Retina (tissue), 1 donor: ENCODE measurements at places on chromosomes 5 and 9.

DNA sequence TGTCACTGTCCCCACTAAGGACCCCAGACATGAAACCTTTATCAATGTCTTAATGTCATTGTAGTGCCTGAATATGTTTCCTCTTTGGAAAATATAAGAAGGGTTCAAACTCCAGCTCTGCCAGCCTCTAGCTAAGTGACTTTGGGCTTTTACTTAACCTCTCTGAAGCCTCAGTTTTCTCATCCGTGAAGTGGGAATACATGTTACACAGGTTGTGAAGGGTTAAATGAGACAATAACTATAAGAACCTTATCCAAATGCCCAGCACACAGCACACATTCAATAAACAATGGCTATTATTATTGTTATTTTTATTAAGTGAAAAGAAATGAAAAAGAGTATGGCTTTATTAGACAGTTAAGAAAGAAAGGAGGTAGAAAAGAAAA, 15.7 kb upstream of the IGFBPL1 start:
- DNase-seq, result no peak

DNA sequence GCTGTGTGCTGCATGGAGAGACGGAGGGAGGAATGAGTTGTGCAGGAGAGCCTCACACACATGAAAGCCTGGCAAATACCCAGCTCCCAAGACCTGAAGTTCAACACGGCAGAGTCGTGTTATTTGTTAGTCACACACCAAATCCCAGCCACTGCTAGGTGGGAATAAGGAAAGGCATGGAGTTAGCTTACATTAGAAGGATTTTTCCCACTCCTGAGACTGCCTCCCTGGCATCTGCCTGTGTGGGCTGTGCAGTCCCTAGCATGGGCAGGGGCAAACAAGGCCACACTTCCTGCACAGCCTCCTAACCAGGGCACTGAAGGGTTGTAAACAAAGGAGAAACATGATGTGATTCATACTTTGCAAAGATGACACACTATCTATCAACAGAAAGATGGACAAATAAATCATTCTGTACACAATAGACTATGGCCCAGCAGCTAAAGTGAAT, 306.8 kb downstream of the SPOCK1 start:
- DNase-seq, result no peak

- DNase-seq, result no peak
Measured at GRCh38 chr9:18906656-18907395, 126.2 kb downstream of the SAXO1 start.

- no peak for DNase-seq
Measured at GRCh38 chr9:95365766-95366165, 48.3 kb upstream of the FANCC start.

GRCh38 chr9:108543251-108543778, 312.5 kb downstream of the ACTL7B start:
- DNase-seq, result no peak

DNA sequence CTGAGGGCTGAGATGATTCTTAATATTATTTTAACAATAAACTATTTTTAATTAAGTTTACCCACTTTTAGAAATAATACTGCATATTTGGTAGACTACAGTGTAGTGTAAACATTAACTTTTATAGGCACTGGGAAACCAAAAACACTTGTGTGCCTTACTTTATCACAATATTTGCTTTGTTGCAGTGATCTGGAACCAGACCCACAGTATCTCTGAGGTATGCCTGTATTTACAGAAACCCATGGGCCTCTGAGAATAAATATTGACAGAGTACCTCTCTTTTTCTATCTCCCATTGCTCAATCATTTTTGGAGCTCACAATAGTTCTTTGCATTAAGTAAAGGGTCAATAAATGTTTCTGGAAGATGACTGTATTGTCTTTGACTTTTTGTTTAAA, 73.3 kb downstream of the SLCO4C1 start:
- no peak for DNase-seq

GRCh38 chr9:3502560-3503398, 23.0 kb downstream of the RFX3 start:
- no peak for DNase-seq
